ENCODE measurements at places on chromosomes 4 and X. TPM values are rescaled to one million over a fixed set of nuclear protein-coding genes. Genes with fewer than 3 reads are reported as not detected.

- H3K4me1 ChIP-seq, result no peaks in the 10 kb centered on the region
- no peak for DNase-seq
- no peak overlapping the region for H3K27ac ChIP-seq
- H3K4me3 ChIP-seq, result no peak overlapping the region
- no peaks in the 10 kb centered on the region for H3K36me3 ChIP-seq
Observed at GRCh38 chr4:24601121-24601520, 16.8 kb upstream of the DHX15 start.

GRCh38 chrX:52280812-52281211 is 88.0 kb upstream of the XAGE2 start:
- no peaks in the 10 kb centered on the region for H3K4me1 ChIP-seq
- no peaks in the 10 kb centered on the region for H3K36me3 ChIP-seq
- H3K4me3 ChIP-seq, result no peak overlapping the region
- H3K27ac ChIP-seq, result no peak overlapping the region
- no peaks in the 10 kb centered on the region for H3K27me3 ChIP-seq

The AMMECR1 gene
- polyA plus RNA-seq, result 8.0 TPM

The MGARP gene
- polyA plus RNA-seq, result 0.84 TPM

GRCh38 chr4:139962130-139962684 is 191.8 kb downstream of the MAML3 start:
- no peak overlapping the region for H3K4me3 ChIP-seq
- no peaks in the 10 kb centered on the region for H3K4me1 ChIP-seq
- DNase-seq, result no peak
- no peaks in the 10 kb centered on the region for H3K27me3 ChIP-seq
- H3K36me3 ChIP-seq, result no peaks in the 10 kb centered on the region

DNA sequence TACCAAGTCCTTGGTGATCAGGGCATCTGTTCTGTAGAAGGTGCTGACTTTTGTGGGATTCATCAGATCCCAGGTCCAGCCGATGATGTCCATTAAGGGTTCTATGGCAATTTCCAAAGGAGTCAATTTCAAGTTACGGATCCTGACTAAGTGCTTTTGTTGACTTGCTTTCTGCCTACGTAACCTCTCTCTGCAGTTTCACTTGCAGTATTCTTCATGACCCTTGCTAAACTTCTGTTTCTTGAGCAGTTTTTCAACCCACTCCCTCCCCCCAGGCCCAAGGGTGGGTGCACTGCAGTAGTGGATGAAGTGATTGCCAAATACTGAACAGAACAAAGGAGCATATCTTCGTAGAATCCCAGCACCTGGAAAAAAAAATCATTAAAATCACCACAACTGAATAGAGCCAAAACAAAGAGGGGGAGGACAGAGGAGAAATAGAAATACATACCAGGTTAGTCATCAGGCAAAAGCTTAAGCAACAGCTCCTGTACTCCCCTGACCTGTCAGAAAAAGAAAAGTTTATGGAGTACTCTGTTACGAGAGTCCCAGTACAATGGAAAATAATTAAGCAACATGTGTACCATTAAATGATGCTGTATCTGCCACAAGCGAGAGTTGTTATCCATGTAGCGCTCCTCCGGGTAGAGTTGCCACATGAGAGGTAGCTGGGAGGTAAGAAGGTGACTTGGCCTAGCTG is 5.8 kb downstream of the CMC4 start:
- DNase-seq, result no peak
- peaks cover 11% of the 10 kb centered on the region for H3K4me1 ChIP-seq
- H3K27ac ChIP-seq, result no peak overlapping the region
- H3K4me3 ChIP-seq, result no peak overlapping the region

- H3K36me3 ChIP-seq, result no peaks in the 10 kb centered on the region
- no peak overlapping the region for H3K4me3 ChIP-seq
- no peaks in the 10 kb centered on the region for H3K27me3 ChIP-seq
Observed at GRCh38 chr4:87806520-87806919, 7.2 kb downstream of the IBSP start.

DNA sequence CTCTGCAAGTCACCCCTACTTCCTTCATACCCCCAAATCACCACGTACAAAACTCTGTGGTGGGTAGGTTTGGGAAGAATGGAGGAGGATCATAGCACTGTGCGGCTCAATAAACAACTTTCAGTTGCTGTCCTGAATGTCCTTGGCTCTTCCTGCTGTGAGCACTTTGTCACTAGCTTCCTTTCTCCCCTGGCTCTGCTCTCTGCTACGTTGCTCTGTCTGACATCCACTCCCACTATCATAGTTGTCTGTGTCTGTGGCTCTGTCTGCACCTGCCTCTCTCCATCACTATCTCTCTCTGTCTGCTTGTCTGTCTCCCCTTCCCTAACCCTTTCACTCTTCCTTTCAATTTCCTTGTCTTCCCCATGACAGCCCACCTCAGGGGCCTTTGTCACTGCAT is 21.2 kb upstream of the SMPX start:
- no peaks in the 10 kb centered on the region for H3K4me1 ChIP-seq
- H3K27ac ChIP-seq, result no peak overlapping the region
- no peaks in the 10 kb centered on the region for H3K27me3 ChIP-seq
- no peak overlapping the region for H3K4me3 ChIP-seq
- no peak for DNase-seq

The CACNA1F gene
- polyA plus RNA-seq, result not detected
